GM06990 (cell line): ENCODE measurements at places on chromosomes 1 and 21.

DNA sequence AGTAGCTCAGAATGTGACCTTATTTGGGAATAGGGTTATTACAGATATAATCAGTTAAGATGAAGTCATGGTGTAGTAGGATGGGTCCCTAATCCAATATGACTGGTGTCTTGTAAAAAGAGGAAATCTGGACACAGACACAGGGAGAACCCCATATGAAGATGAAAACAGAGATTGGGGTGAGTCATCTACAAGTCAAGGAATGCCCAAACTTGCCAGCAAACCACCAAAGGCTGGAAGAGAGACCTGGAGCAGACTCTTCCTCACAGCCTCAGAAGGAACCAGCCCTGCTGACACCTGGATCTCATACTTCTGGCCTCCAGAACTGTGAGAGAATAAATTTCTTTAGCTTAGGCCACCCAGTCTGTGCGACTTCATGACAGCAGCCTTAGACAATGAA lies 29.9 kb downstream of the KRTAP19-8 start:
- DNase-seq, result no peak

GRCh38 chr1:154219541-154219940 lies 1.2 kb upstream of the UBAP2L start:
- DNase-seq, result no peak

DNA sequence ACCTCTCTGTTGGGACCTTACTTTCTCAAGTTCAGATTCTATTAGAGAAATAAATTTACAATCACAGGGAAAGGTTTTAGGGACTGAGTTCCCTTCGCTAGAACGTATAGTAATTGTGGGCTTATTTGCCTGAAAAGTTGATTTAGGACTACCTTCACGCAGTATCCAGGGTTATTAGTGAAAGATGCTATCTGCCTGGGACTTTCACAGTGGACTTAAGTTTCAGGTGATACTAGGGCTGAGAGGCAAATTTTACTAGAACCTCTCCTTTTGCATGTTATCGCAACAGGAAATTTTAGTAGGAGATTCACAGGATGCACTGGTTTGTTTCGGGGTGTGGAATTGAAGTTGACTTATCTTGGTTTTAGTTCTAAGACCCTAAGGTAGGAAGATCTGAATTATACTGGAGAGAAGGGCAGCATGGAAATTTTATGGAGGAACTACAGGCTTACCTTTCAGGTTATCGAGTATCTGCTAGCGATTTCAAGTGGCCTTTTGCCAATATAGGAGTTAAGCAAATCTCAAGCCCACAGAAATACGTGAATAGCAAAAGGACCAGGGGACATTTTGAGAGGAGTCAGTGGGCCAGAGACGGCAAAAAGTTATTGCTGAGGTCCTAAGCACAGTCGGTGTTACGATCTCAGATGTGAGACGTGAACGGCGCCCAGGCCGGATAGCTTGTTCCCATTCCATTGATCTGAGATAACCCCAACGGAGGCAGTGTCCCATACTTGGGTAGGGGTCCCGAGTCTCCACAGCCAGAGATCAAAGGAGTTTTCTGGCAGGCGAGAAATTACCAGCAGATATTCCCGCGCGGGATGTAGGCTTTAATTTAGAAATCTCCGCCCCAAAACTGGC lies 723 bp upstream of the GNAI3 start:
- DNase-seq, result peak; percentile 32

- DNase-seq, result no peak
These were observed 31.2 kb upstream of the CA6 start for GRCh38 chr1:8914466-8914865.

DNA sequence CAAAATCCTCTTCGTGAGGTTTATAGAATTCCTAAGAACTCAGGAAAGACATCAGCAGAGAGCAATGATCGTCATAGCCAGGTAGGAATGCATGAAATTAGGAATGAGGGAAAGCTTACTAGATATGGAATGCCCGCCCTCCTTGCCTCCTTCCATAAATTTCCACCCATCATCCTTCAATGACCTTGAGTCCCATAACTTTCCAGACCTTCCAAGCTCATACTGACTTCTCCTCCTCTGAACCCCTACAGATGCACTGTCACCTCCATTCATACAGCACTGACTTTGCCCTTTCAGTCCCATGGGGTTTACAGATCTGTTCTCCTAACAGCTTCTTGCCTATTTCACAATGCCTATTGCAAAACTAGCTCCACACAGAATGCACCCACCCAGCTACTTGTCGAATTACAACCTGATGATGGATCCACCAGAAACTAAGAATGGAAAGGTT lies 23.8 kb upstream of the PPP1R15B start:
- no peak for DNase-seq

DNA sequence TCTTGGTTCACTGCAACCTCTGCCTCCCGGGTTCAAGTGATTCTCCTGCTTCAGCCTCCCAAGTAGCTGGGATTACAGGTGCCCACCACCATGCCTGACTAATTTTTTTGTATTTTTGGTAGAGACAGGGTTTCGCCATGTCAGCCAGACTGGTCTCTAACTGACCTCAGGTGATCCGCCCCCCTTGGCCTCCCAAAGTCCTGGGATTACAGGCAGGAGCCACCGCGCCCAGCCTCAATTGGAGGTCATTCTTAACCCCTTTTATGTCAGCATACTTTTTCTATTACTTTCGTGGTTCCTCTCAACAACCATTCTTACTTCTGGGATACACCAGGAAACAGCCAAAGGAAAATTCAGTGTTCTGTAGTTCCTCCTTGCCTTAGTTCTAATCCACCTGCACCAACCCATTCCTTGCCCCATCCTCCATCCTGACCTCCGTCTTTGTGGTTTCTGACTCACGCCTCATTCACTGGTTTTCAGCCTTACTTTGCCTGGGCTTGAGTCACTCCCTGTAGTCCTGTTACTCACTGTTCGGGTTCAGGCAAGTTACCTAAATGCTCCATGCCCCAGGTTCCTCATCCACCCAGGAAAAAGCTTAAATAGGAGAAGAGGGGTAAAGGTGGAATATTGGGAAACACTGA lies 12.9 kb upstream of the BCL10 start:
- no peak for DNase-seq

DNA sequence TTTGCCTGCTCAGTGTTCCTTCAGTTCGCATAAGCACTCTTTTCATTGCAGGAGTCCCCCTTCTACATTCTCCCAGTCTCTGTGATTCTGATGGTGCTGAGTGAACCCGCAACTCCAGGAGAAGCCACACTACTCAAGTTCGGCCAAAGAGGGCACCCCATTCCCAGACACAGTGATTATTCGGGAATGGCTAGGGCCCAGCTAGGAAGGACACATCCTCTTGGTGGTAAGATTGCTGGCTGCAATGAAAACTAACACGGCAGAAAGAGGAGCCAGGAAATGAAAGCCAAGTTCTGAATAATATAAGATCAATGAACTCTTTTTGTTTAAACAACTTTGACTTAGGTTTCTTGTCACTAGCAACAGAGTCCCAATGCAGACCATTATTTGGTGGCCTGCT lies 14.9 kb downstream of the CREG1 start:
- DNase-seq, result no peak

- DNase-seq, result no peak
These were observed 206.7 kb upstream of the C1orf174 start for GRCh38 chr1:4106731-4107130.

DNA sequence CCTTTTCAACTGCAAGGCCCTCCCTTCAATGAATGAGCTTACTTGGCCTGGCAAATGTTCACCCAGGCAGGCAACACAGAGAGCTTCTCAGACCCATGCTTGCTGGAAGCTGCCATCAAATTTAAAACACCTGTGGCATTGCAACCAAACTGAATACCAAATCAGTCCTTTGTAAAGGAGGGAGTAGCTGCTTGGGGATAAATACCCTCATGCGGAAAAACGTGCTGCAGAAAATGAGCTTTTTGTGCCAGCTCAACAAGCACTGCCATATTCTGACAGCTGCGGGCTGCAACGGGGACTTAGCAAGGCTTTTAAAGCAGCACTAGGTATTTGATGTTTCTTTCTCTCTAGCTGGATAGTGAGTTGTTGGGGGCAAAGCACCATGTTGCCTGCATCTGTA lies 119.7 kb downstream of the PLPPR4 start:
- no peak for DNase-seq

DNA sequence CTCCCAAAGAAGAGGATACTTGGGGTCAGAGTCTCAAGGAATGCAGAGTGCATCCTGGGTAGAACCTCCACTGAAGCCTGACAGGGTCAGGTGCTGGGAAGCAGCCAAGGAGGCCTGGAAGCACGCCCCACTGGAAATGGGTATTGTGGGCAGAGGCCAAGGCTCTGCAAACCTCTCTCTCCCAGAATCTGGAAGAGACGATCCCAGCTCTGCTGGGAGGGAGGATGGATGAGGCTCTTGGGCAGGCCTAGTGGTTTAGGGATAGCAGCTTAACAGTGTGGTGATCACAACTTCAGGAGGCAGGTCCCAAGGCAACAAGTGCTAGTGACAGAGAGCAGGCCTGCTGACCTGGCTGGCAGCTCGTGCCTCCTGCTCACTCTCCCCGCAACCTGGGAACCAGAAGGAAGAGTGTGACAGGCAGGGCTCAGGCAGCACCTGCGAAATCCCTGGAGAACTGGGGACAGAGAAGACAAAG lies 641.0 kb downstream of the PLPP3 start:
- no peak for DNase-seq

DNA sequence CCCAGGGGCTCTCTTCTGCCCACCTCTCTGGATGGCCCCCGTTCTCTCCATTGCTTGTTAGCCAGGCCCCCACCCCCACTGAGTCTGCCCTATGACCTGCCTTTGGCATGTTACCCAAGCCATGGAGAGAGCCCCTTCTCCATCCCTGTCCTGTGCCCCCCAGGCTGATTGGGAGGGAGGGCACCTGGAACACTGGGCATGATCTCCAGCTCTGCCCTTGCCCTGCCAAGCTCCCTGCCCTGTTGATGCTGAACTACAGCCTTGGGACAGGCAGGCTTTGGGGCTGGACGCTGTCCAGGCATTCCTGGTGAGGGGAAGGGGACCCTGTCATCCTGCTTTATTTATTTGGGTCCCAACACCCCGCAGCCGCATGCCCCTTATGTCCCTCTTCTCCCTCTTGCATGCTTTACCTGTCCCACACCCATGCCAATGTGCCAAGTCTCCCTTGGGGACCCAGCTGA lies 10.7 kb downstream of the TRIM46 start:
- no peak for DNase-seq

DNA sequence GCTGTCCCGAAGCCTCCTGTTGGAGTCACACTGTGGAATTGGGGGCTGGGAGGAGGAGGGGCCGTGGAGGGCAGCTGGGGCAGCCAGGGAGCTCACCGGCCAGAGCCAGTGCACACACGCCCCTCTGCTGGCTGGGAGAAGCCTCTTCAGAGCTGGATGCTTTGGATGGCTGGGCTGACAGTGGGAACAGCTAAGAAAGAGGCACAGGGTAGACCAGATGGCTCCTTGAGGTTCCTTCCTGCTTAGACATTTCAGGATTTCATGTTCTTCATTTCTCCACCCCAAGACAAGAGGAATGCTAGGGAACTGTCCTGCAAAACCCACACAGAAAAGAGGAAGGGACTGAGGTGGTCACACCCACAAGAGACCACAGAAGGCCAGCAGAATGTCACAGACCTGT lies 254.8 kb upstream of the VAMP3 start:
- DNase-seq, result no peak

DNA sequence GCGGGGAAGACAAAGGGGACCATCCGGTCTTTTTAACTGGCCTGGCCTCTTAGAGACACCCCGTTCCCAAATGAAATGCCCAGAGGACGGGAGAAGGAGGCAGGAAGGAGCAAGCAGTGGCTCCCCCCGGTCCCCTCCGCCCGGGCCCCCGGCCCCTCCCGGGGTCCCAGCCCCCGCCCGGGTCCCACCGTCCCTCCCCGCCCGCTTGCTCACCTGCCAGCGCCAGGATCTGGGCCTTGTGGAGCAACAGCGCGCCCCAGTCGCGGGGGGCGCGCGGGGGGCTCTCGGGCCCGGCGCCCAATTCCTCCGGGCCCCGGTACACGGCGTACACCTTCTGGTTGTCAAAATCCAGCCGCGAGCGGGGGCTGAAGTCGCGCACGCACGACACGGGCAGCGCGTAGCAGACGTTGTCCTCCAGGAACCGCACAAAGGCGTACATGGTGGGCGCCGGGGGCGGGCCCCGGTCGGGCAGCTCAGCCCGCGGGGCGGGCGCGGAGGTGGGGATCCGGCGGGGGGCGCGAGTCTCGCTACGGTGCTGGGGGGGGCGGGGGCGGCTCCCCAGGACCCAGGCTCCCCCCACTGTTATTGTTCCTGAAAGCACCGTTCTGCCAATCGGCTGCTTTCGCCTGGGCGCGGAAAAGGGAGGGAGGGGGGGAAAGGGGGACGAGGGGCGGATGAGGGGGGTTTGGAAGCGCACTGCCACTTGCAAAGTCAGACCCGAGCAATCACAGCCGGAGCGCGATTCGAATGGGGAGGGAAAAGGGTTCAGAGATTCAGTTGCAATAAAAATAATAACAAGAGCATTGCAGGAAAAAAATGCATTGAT lies at the start of gene BEND5:
BEND5 (minus strand) TSS at position 499 of the 826 bp plus-strand sequence; CDS start at position 439, 60 bp downstream.
- DNase-seq, result no peak

DNA sequence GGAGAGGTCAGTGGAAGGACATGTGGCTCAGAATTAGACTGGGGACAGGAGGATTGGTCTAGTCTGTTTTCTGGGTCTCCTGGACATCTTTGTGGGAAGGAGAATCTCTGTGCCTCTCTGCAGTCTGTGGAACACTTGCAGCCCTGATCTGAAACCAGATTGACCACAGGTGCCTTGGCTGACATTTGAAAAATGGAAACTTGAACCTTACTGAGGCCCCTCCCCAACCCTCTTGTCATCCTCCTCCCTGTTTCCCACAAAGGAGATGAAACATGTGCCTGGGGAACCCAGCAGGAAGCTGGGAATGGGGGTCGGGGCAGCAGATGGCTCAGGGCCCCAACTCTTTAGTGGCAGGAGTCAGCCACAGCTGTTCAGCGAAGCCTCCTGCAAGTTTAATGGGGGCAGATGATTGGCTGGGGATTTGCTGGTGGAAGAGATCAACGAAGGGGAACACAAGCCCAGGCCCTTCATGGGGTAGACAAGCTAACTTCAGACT lies 18.1 kb downstream of the VASH2 start:
- DNase-seq, result no peak

- no peak for DNase-seq
These were observed 109.9 kb upstream of the CXADR start for GRCh38 chr21:17402937-17403336.

DNA sequence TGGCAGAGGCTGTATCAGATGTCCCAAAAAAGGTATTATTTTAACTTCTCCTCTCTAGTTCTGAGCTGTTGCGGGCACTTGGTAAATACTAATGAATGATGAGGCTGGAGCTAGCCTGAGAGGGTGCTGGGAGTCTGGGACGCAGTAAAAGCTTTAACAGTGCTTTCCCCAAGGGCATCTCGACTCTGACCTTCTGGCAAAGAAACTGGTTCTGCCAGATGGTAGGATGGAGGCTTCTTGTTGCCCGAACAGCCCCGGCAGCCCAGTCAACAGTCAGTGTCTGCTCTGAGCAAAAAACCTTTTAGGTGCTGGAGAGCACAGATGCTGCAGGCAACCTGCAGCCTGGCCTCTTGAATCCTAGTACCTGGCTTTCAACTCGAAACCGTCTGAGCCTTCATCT lies 2.5 kb upstream of the PNRC2 start:
- DNase-seq, result no peak
